ENCODE measurements at places on chromosomes 13 and 19.

DNA sequence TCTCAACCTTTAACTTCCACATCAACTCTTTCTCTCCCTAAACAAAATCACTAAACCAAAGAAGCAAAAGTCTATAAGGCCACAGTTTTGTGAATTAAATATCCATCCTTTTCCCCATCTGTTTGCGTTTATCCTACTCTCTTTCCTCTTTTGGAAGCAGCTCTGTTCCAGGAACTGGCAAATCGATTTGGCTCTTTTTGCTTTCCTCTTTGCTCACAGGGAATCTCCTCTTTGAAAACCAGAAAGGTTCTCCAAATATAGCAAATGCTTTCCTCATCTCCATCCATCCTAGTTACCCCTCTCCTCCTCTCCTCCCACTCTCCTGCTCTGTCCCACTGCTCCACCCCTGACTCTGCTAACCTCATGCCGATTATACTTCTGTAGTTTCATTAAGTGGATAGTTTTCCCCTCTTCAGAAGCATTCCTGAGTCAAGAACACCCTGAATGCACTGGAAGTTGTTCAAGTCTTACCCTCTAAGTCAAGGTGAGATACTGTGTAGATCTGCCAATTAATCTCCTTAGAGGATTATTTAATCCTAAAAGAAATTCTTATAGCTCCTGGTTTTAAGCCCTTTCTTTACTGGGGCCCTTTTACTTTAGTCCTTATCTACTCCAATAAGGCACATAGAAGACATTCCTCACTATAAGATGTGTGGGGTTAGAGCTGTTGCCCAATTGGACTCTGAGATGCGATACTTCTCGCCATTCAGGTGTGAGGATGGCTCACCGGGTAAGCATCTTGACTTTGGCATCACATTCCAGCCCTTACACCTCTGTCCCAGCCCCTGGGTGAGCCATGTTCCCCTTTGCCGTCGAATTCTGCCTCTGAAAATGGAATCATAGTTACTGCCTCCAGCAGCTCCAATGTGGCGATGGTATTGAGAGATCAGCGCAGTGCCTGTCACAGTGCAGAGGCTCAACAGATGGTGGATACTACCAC, 67.6 kb downstream of the COL4A2 start:
- DNase-seq = no peak

DNA sequence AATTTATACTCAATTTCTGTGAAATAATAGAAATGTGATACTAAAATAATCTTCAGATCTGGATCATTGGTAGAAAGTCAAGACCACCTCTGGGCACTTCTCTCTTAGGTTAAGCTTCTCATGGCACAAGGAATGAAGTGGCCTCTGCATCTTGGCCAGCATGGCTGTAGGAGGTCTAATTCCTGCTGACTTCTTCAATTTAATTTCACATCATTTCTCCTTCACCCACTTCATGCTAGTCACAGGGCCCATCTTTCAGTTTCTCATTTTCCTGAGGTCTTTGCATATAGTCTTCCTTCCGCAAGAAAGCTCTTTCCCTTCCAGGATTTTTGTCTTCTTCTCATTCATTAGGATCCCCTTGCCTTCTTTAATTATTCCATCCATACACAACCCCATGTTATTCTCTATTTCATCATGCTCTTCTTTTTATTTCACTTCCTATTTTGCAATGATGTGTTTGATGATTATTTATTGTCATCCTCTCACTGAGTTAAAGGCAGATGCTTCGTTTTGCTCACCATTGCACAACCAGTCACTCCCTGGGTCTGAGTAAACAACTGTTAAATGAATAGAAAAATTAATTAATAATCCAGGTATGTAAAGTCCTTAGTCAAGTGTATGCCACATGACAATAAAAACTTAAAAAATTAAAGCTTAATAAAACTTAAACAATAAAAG, 397.4 kb downstream of the SPRY2 start:
- no peak for DNase-seq

DNA sequence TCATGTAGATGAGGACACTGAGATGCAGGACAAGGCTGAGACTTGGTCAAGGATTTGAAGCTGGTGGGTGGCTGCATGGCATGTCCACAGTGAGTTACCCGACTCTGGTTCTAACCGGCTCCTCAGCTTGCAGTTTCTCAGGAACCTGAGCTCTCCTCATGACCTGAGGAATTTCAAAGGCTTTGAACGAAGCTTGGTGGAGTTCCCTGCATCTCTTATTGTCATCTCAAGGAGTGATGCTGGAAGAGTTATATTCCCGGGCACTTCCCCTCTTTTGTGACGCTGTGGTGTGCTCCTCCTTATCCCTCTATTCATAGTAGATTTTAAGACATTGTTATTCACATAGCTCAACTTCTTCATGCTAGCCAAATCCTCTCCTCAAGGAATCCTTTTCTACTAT, 500.1 kb upstream of the HTR2A start:
- DNase-seq = no peak

- DNase-seq = peak; percentile 50
Measured at GRCh38 chr13:111216166-111216960, 101.3 kb downstream of the ARHGEF7 start.

DNA sequence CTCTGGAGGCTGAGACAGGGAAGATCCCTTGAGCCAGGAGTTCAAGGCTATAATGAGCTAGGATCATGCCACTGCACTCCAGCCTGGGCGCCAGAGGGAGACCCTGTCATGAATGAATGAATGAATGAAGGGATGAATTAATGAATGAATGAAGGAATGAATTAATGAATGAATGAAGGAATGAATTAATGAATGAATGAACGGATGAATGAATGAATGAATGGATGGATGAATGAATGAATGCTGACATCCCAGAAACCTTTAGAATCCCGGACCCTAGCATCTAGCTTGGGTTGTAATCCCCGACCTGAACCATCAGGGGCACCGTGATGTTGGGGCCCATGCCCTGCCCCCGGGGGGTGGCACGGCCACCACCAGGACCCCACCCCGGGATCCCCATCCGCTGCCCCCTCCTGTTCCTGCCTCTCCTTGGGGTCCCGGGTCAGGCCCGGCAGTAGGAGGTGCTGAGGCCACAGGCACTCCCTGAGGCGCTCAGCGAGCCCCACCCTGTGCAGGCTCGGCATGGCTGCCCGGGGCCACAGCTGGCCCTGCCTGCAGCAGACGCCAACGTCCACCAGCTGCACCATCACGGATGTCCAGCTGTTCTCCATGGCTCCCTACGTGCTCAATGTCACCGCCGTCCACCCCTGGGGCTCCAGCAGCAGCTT, 3.4 kb downstream of the EBI3 start:
- DNase-seq = no peak

DNA sequence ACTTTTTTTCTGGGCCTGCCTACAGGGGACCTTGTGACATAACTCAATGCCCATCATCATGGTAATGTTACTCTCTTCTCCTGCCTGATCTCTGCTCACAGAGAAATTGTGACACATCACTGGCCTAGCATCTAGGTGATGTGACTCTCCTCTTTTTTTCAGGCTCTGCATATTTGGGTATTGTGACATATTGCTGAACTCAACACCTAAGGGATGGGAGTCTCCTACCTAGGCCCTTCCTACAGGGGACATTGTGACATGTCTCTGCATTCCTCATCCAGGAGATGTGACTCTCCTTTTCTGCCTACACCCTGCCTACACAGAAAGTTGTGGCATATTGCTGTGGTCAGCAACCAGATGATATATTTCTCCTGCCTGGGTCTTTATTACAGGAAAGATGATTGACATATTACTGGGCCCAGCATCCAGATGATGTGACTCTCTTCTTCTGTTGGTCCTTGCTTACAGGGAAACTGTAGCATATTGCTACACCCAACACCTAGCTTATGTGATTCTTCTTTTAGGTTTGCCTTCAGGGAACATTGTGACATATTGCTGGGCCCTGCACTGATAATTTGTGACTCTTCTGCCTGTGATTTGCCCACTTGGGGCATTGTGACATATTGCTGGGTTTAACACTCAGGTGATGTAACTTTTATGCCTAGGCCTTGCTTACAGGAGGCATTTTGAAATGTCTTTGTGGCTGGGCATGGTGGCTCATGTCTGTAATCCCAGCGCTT, 21.0 kb upstream of the ZNF254 start:
- no peak for DNase-seq

DNA sequence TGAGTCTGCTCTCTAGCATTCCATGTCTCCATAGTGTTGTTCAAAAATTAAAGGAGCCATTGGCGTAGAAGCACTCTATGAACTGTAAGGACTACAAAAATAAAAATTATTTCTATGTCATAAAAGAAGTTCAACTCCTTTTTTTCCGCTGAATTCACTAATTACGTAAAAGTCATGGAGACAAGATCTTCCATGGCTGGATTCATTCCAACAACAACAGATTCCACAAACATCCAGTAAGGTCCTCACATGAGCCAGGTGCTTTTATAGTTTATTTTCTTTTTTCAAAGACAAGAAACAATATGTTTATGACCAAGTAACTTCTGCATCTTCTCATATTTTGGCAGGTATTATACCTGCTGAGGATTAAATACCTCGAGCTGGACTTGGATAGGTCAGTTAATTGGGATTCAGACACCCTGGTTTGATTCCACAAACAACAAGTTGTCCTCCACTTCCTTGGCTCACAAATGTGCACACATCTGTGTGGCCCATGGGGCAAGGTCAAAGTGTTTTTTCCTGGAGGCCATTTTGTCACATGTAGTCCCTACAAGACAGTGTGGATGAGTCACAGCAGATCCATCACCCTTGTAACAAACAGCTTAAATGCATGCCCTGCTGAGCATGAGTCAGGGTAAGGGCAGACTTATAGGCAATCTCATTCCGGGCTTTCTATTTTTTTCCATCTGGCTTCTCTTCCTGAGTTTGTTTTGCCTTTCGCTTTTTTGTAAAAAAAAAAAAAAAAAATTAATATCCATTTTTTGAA, 475.6 kb downstream of the COG6 start:
- DNase-seq = peak; percentile 59

DNA sequence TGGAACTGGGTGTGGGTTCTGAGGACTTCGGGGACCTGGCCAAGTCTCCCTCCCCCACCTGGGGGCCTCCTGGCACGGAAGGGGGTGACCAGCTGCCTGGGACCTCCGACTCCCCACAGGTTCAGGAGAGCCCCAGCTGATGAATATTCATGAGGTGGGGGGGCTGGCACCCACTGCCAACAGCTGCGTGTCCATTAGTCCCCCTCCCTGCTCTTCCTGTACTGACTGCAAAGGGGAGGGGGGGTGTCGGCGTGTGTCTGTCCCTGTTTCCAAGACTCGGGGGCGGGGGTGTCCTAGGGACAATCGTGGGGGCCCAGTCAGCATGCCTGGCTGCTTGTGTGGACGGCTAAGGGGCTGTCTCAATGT, 10.6 kb upstream of the NFIX start:
- DNase-seq = no peak

DNA sequence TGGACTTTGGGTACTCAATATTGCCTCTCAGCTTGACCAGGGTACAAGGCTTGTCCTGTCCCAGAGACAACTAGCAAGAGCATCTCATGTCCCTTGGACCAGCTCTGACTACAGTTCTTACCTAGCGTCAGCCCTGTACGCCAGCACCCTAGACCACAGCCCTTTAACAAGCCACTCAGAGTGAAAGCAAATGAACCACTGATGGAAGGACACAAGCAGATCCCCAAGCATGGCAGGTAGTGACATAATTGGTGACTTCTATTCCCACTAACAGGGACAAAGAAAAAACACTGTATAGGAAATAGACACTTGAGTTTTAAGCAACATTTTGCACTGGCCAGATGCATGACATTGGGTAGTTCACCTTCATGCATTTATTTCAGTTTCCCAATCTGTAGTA, 8.8 kb upstream of the LRCH1 start:
- no peak for DNase-seq

GRCh38 chr19:6772028-6772865, at the start of gene VAV1:
TSS of gene VAV1 (plus strand) at chr19:6772708. CDS start at chr19:6772808, 100 bp downstream.
- no peak for DNase-seq

- DNase-seq = no peak
Measured at GRCh38 chr13:95793018-95793555, 116.1 kb downstream of the DNAJC3 start.

DNA sequence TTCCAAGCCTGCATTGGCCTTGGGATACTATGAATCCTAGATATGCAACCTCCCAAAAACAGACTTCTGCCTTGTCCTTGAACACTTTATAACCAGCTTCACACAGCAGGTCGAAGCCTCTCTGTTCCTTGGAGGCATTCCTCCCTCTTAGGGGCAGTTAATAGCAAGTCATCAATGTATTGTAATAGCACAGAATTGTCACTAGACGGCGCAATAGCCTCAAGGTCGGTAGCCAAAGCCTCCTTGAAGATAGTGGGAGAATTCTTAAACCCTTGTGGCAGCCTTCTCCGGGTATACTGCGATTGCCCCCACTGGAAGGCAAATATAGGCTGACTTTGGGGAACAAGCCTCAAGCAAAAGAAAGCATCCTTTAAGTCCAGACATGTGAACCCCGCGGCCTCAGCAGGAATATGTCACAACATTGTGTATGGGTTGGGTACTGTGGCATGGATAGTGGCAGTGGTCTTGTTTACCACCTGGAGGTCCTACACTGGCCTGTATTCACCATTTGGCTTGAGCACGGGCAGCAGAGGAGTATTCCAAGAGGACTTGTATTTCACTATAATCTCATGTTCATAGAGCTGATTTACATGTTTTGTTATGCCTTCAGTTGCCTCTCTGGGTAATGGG, 61.1 kb downstream of the ZNF431 start:
- DNase-seq = peak; percentile 45

- no peak for DNase-seq
Measured at GRCh38 chr13:51772781-51773180, 31.2 kb downstream of the DHRS12 start.

- DNase-seq = no peak
Measured at GRCh38 chr19:11639245-11639601, 41.9 kb downstream of the ZNF627 start.

DNA sequence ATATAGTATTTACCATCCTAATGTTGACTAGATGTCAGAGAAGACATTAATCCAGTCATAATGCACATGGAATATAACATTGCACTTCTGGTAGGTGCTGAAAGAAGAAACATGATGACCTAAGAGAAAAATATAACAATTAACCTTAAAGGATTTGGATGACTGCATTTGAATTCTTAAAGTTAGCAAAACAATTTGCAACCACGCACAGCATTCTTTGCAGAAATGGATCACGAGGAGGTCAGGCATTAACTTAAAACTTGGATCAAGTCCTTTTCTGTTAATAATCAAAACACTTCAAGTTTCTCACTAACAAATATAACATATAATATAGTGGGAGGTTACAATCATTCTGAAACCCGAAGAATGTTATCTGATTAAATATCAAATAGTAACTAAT, 525.0 kb upstream of the SLITRK6 start:
- no peak for DNase-seq

DNA sequence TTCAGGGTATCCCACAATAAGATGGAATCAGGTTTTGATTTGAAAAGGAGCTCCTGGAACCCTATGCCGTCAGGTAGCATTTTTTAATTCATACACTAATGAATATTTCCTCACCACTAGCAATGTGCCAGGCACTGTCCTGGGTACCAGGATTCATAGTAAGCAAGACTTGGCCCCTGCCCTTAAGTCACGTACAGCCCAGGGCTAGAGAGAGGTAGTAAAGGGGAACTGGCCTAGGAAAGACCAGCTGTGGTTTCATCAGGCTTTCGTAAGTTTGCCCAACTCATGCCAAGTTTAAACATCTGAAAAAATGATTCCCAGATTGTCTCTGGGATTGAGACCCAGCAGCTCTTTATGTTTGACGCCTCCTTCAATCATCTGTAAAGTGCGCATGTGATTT, 45.9 kb upstream of the AMER2 start:
- no peak for DNase-seq
